ENCODE measurements at places on chromosomes 7 and 10. TPM values are rescaled to one million over a fixed set of nuclear protein-coding genes. Genes with fewer than 3 reads are reported as not detected.

The CRPPA gene
- 3.5 TPM for total RNA-seq

The NEURL1 gene
- total RNA-seq = 66.6 TPM

The COBL gene
- 139 TPM for total RNA-seq

The FZD8 gene
- total RNA-seq = 5.5 TPM

The YKT6 gene
- total RNA-seq = 68.7 TPM

The CDH23 gene
- total RNA-seq = 1.9 TPM

The ETV1 gene
- 0.95 TPM for total RNA-seq

- no peak for DNase-seq
These were observed 27.7 kb upstream of the AP5Z1 start for GRCh38 chr7:4747746-4748145.

DNA sequence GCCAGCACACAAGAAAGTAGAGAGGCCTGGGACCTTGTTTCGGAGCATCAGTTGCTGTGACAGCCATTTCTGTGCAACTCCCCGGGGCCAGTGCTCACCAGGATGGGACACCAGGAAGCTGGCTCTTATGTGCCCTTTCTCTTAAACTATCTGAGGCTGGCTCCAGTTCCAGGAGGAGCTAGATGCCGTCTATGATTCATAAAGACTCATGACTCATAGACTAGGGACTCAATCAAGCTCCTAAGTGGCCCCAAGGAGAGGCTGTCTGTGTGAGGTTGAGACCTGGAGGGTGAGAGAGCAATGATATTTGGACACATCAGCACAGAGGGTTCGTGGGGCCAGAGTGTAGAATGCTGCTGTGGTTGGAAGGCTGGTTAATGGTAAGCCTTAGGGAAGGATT is 580.1 kb downstream of the CCSER2 start:
- no peak for DNase-seq

DNA sequence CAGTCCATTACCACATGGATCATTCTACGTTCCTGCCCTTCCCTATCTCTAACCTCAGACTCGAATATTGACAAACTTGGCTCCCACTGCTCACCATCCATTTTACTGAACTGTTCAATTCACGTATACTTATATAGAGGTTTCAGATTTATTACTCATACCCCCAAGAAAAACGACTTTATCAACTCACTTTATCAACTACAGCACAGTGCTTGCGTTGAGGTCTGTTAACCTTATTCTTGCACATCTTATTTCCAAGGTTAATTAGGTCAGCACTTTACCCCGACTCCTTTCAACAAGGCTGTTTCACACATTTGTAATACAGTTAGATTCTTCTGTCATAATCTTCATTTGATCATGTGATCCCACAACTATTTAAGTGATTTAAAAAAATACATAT is 162.3 kb upstream of the AHR start:
- no peak for DNase-seq

DNA sequence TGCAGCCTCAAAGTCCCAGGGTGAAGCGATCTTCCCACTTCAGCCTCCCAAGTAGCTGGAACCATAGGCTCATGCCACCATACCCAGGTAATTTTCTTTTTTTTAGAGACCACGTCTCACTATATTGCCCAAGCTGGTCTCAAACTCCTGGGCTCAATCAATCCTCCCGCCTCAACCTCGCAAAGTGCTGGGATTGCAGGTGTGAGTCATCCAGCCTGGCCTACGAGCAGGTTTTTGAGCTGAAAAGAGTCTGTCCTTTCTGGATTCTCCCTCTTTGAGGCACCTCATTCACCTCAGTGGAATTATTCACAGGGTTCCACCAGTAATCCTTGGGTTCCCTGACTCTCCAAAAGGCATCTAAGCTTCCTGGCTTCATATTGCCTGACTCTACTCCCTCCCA is 7.6 kb upstream of the LEP start:
- DNase-seq = no peak

DNA sequence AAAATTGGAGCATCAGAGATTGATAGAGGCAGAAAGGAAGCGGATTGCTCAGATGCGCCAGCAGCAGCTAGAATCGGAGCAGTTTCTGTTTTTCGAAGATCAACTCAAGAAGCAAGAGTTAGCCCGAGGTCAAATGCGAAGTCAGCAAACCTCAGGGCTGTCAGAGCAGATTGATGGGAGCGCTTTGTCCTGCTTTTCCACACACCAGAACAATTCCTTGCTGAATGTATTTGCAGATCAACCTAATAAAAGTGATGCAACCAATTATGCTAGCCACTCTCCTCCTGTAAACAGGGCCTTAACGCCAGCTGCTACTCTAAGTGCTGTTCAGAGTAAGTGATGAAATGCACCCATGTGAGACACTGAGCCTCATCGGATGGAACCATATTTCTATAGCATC is 33.1 kb downstream of the STAMBPL1 start:
- DNase-seq = no peak

GRCh38 chr7:155648752-155649339 is 4.4 kb downstream of the RBM33 start:
- no peak for DNase-seq

DNA sequence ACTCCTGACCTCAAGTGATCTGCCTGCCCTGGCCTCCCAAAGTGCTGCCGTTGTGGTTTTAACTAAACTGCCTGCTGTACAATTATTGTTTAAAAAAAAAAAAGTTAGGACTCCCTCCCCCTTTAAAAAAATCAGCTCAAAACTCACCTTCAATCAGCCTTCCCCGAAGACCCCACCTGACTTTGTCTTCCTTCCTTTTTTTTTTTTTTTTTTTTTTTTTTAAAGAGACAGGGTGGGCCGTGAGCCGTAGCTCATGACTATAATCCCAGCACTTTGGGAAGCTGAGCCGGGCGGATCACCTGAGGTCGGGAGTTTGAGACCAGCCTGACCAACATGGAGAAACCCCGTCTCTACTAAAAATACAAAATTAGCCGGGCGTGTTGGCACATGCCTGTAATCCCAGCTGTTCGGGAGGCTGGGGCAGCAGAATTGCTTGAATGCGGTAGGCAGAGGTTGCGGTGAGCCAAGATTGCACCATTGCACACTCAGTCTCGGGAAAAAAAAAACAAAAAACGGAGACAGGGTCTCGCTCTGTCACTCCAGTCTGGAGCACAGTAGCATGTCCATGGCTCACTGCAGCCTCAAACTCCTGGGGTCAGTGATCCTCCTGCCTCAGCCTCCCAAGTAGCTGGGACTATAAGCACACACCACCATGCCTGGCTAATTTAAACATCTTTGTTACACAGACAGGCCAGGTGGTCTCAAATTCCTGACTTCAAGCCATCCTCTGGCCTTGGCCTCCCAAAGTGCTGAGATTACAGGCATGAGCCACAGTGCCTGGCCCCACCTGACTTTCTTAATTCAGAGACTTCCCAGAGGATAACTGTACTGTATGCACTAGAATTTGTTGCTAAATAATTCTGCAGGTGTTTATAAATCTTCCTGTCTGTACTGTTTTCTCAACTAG is 3.2 kb downstream of the FIS1 start:
- no peak for DNase-seq

DNA sequence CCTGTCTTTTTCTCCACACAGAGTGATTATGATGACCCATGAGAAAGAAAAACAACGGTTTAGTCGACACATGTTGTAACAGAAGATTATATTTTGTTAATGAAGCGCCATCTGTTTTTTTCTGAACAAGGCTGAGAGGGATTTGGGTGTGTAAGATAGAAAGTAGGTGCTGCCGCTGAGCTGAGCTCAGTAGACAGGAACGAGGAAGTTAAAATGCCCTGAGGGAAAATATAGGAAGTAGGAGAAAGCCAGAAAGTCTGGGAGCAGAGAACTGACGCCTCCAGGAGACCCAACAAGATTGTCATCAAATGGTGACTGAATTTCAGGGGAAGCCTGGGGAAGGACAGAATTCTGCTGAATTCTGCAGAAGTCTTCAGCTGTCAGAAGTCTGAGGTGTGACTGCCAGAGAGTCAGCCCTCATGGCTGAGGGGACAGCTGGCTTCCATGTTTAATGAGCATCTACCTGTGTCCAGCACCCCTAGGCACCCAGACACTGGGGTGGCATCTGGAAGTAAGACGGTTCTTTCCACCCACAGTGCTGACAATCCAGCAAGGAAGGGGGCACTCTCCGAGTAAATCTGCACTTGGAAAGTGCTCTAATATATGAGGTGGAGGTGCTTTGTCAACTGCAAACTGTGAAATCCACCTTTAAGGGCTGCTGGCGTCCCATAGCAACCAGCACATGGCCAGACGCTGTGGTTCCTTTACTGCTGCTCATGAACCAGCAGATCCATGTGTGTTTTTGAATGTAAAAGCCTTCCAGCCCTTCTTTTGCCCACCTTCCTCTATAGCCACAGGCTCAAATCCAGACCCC is 12.5 kb upstream of the TSPAN15 start:
- DNase-seq = no peak

DNA sequence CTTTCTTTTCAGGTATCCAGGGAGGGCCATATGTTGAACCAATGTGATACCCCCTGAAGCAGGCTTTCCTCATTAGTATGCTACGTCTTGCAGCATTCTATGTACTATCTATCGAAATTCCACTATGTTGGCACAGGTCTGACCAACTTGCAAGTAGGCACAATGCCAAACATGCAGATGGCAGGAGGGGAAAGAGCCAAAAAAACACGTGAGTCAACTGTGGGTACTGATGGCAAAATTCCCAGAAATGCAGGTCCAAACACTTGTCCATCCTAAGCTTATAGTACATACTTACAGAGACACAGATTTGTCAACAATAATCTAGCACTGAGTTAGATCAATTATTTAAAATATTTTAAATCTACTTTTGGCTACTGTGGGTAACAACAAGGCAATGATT is 394.9 kb downstream of the DGKB start:
- no peak for DNase-seq

GRCh38 chr7:21704359-21704758 is 161.5 kb downstream of the DNAH11 start:
- DNase-seq = no peak

- DNase-seq = no peak
These were observed 44.9 kb upstream of the ANK3 start for GRCh38 chr10:60434418-60435046.

DNA sequence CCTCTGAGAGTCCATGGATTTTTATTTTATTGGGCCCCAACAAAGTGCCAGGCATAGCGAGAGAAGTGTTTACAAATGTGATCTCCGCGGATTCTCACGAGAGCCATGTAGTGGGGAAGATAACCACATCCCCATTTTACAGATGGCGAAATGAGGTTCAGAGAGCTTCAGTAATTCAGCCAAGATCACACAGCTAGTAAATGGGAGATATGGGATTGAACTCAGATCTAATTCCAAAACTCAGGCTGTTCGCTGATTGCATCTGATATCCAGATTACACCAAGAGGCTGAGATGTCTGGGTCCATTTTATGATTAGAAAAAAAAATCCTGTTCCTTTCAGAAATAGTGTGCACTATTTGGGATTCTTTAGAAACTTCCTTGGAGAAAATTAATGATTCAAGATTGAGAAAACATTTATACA is 1.3 kb downstream of the FAS start:
- no peak for DNase-seq

- DNase-seq = no peak
These were observed 348.5 kb downstream of the CXCL12 start for GRCh38 chr10:44036425-44036824.

DNA sequence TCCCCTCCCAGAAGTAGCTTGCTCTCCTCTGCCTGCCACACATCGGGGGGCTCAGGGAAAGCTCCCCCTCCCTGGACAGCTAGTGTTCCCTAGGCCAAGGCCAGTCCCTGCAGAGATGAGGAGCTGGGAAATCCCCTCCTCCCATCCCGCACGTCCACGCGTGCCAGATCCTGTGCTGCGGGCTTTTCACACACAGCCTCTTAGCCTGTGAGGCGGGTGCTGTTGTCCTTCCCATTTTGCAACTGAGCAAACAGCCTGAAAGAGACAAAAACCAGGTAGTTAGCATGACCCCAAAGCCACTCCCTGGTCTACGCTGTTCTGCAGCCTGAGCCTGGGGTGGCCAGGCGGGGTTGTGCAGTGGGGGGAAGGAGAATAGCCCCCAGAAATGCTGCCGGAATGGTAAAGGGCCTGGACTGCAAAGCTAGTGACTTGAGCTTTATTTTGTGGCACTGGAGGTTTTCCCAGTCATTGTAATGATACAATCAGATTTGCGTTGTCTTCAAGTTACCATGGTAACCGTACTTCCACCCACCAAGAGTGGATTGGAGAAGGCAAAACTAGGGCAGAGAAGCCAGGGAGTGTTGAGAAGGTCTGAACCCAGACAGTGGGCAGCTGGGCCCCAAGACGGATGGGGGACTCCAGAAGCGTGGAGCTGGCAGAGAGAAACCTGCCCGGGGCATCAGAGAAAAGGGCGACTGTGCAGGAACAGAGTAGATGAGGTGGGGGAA is 98.6 kb upstream of the KCTD7 start:
- DNase-seq = no peak

GRCh38 chr7:122304319-122304975 is at the start of gene FEZF1:
FEZF1 (minus strand) TSS chr7:122304750; CDS start chr7:122304437, 313 bp downstream.
- no peak for DNase-seq

GRCh38 chr7:105857009-105857952 is 19.1 kb downstream of the ATXN7L1 start:
- DNase-seq = no peak

DNA sequence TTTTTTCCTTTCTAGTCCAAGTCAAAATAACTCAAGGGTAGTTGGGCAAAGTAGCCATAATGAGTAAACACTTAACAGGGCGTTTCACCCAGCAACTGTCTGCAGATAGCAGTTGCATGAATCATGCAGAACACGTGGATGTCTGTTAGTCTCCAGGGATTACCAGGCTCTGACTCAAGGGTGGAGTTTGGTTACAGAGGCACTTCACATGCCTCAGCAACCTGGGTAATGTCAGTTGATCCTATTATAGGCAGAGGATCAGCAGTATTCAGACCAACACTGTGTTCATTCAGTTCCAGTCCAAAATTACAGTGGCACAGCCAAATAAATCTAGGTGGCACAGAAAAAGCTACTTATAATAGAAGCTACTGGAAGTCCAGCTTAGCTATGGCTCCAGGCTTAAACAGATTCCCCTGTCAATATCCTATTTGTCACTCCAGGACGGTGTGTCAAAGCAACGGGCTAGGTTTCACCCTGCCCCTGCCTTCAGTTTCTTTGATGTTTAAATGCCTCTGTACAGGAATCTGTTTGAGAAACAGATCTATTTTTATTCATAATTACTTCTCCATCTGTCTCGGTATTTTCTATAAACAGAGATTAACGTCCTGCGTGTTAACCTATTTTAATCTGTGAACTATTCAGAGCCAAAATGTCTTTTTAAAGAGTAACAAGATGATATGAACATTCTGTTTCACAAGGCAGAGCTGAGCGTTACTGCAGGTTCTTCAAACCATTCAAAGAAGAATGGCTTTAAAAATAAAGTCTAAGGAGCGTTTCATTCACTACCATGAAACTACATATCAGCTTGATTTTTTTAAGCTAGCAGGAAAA is 162.6 kb upstream of the AKR1E2 start:
- DNase-seq = peak; percentile 70
